ENCODE measurements at places on chromosomes 6 and 20.

GRCh38 chr6:52139985-52140680 is 46.0 kb upstream of the IL17A start:
- no peak for DNase-seq

DNA sequence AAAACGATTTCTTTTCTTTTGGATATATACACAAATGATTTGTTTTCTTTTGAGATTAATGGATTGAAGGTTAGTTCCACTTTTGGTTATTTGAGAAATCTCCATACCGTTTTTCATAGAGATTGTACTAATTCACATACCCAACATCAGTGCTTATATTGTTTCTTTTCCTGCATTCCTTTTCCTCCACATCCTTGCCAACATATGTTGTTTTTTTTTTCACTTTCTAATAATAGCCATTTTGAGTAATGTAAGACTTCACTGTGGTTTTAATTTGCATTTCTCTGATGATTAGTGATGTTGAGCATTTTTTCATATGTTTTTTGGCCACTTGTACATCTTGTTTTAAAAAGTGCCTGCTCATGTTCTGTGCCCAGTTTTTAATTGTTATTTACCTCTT is 846.4 kb upstream of the EYS start:
- DNase-seq = no peak

GRCh38 chr6:106154326-106154725 is 68.2 kb downstream of the PRDM1 start:
- DNase-seq = no peak

DNA sequence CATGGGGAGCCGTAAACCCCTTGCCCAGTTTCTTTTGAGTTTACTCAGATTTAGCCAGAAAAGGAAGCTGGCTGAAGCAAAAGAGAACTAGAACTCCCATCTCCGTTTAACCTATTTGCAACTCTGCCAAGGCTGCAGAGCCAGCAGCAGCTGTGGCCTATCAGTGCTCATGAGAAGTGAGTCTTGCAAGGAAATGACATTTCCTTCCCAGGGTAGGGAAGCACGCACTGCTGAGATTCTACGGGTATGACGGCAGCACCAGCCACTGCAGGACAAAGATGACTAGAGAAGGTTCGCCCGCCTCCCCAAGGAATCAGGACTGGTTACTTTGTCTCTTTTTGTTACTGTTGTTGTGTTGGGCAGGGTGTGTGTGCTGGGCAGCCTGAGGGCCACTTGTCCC is 47.6 kb downstream of the PPP1R3G start:
- no peak for DNase-seq

DNA sequence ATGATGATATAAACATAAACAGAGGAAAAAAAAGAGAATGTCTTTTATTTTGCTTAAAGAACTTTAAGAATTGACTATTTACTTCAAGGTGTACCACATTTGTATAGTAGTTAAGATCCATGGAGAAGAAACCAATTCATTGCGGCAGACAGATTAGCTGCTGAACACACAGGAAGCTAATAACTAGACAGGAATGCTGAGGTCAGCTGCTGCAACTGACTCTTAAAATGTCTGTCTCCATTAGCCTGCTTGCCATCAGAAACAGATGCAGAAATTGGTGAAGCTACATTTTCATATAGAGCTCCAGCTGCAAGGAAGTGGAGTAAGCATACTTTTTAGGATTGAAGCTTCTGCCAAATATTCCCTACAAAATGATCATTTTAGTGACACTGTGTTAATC is 939.5 kb downstream of the EPHA7 start:
- no peak for DNase-seq

DNA sequence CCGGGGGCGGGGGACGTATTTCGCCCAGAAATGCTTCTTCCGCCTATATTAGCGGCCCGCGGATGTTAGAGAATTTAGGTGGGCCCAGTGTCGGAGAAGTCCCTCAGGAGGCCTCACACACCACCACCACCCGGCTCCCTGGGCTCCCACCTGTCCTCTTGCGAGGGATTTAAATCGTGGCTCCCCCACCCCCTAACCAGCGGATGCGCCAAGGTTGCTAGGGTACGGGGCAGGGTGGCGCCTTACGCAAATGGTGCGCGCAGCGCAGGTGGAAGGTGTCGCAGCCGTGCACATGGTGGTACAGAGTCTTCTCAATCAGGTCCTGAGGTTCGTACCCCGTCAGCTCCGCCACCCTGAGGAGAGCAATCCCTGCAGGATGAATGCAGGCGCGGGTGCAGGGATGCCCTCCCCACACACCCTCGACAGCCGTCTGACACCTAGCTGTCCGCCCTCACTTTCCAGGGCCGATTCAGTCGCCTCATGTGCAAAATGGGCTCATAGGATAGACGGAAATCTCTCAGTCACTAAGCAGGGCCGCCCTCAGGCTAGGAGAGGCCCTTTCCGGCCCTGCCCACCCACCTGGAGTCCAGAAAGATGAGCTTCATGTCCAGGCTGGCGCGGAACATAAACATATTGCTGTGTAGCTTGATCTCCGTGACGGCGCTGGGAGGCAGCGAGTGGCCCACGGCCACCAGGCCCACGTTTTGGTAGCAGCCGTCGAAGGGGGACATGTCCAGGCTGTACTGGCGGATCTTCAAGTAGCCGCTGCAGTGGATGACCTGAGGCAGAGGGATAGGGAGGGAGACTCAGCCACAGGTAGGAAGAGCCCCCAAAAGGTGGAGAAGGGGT is 16.6 kb downstream of the SIM1 start:
- no peak for DNase-seq

All from esophagus squamous epithelium (tissue), 5 donors.